Non-pigmented ciliary epithelial cell (primary cell): ENCODE measurements at places on chromosomes 6 and 20.
A peak's percentile ranks its signal among the peaks of the same experiment; 100 is the strongest.

GRCh38 chr6:159978291-159979135 lies 9.6 kb downstream of the IGF2R start:
- no peak for DNase-seq

- peak; percentile 5 for DNase-seq
Observed at GRCh38 chr6:117237561-117237960, 27.8 kb upstream of the VGLL2 start.

GRCh38 chr6:14950103-14950969 lies 295.5 kb upstream of the JARID2 start:
- DNase-seq, result no peak

DNA sequence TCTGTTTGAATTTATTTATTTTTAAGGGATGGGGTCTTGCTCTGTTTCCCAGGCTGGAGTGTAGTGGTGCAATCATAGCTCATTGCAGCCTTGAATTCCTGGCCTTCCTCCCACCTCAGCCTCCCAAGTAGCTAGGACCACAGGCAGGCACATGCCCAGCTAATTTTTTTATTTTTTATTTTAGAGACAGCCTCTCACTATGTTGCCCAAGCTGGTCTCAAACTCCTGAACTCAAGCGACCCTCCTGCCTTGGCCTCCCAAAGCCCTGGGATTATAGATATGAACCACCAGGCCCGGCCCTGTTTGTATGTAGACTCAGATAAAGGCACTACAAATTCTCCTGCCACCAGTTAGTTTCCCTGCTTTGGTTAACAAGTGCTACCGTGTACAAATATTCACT lies 142.9 kb upstream of the SOX4 start:
- no peak for DNase-seq

DNA sequence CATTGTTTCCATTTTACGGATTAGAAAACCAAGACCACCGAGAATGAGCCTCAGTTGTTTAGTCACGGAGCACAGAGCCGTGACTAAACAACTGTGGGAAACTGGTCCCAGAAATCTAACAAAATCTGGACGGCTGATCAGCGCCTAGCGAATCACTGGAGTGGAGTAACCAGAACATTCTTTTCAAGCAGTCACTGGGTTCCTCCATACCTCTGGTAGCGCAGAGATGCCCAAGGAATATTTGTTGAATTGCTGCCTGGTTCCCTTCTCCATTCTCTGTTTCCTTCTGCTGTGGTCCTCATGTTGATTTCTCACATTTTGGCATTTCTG lies 62.0 kb downstream of the GPX5 start:
- DNase-seq, result no peak

GRCh38 chr6:47064274-47064673 lies 22.1 kb upstream of the ADGRF1 start:
- DNase-seq, result no peak

DNA sequence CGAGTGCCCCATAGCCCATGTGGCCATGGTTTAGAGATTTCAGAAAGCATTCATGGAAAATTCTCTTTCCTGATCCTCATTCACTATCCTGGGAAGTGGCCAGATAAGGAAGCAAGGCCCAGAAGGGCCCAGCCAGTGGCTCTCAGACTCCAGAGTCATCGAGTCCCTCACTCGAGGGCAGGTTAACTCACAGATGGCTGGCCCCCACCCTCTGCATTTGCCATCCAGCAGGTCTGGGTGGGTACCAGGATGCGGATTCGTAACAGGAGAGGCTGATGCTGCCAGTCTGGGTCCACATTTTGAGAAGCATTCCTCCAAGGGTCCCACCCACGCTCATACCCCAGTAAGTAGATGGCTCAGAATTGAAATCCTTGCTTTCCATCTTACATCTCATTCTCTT lies 3.8 kb upstream of the SSTR4 start:
- DNase-seq, result no peak

DNA sequence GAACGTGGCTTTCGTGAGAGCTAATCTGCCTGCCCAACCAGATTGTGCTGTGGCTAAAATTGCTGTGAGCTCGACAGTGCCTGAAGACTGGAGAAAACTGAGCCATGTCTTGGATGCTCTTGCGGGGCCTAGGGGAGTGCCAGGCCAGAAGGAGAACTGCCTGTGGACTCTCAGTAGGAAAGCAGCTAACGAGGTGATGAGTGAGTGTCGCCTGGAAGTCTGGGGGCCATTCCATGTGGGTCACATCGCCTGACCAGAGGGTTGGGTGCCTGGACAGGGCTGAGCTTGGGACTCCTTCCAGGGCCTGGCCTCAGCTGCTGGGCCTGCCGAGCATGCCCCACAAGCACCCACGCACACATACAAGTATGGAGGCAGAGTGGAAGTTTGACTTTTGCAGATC lies 166.5 kb downstream of the VEGFA start:
- DNase-seq, result no peak

DNA sequence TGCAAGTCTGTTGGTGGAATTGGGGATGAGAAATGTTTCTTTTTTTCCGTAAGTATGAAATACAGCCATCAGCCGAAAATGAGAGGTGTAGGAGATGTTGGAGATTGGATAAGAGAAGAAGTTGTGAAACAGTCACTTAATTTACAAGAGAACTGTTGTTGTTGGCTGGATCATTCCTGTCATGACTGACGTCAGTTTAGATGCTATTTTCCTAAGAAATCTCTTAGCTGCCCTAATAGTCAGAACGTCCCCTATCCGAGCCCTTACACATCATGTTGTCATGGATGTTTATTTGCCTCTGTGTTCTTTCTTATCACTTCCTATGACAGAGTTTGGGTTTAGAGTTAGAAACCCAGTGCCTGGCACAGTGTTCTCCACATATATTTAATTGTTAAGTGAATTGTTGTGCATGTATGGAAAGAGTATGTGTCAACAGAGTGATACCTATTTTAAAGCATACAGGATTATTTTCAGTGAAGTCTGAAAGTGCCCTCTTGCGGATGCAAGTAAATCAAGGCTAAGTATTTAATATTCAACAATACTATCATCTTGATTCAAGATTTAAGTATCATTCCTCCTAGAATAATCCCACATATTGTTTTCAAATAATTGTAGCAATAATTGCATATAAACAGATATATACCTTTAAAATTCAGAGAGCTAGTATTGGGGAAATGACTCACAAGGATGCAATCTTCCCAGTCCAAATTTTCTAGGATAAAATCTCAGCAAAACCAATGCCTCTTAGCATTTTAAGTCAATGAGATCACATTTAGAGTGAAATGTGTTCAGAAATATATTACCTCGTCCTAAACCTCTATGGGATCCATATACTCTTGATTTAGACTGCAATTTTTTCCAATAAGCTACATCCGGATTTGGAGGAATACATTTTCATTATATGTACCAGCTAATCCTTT lies 309.9 kb upstream of the NOX3 start:
- no peak for DNase-seq

- DNase-seq, result no peak
Observed at GRCh38 chr6:15444081-15444731, 198.3 kb downstream of the JARID2 start.

DNA sequence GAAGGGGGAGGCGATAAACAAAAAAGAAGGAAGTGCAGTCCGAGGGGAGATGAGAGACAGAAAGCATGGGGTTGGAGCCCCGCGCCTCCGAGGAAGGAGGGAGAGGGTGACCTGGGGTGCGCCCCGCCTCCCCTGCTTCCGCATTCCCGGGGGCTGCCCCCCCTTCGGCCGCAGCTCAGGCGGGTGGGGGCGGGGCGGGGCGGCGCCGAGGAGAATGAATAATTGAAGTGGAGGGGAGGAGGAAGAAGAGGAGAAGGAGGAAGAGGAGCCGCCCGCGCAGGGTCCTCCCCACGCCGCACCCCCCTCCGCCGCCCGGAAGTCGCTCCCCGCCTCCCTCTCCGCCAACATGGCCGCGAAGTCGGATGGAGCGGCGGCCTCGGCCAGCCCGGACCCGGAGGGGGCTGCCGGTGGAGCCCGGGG lies at the start of gene XKR7:
XKR7 (plus strand) TSS at position 322 of the 420 bp plus-strand sequence; CDS start at position 347, 25 bp downstream.
- DNase-seq, result no peak

DNA sequence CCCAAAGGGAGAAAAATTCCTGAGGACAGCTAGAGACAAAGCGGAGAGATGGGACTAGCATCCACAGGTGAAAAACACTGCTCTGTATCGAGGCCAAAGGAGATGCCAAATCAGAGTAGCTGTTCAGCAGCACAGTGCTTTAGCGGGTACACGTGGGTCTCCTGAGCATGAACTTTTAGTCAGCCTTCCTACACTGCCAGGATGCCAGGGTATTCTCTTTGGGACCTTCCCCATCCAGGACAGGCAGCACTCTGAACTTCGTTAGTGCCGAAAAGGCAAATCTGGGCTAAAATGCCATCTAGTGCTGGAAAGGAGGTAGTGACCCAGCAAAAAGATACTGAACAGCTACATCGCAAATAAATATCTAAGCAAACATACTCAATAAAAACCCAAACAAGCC lies 64.9 kb downstream of the C6orf58 start:
- DNase-seq, result peak; percentile 6

DNA sequence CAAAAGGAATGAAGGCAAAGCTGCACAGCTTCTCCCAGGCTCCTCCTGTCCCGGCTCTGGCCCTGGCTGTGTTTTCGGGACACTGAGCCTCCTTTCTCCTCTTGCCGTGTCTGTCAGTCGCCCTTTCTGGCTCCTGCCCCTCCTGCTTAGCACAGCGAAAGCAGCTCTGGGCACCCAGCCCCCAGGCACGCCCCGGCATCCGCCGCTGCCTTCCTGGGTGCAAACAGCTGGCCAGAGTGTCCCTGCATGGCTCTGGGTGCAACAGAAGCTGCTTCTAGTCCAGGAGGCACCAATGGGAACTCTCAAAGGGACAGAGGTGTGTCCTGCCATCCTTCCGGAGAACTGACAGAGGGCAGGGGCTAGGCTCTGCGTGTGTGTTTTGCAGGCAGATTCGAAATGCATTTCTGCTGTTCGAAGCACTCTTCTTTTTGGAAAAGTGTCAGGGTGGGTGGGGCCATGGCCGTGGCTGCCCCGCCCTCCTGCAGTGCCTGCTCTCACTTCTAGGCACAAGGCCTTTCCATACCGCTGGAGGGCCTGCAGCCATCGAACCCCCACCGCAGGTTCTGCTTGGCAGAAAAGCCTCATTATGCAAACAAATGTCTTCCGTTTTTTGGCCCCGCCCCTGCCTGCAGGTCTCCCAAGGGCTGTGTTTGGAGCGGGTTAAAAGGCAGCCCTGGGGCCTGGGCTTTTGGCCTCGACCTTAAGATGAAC lies 15.5 kb downstream of the COL9A3 start:
- DNase-seq, result no peak
